ENCODE measurements at places on chromosomes 3 and 15. TPM values are rescaled to one million over a fixed set of nuclear protein-coding genes. Genes with fewer than 3 reads are reported as not detected.
A peak's percentile ranks its signal among the peaks of the same experiment; 100 is the strongest.

DNA sequence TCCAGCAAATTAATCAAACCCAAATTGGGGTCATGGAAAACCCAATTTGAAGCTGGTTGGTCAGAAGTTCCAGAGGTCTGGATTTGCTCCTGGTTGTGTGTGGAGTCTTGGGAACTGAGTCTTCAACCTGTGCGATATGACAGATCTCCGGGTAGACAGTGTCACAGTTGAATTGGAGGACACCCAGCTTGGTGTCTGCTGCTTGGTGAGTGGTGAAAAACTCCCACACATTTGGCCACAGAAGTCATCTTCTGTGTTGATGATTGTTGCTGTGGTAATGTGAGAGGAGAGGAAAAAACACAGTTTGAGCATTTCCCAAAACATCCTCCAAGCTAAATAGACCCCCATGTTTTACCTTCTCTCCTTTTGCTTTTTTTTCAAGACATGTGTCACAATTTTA, 218.1 kb downstream of the TP63 start:
- no peak overlapping the region for H3K27ac ChIP-seq
- H3K27me3 ChIP-seq = no peaks in the 10 kb centered on the region
- H3K36me3 ChIP-seq = no peaks in the 10 kb centered on the region
- no peaks in the 10 kb centered on the region for H3K4me1 ChIP-seq
- no peak overlapping the region for H3K4me3 ChIP-seq
- DNase-seq = no peak

- peak overlapping the region; percentile 53 for H3K27ac ChIP-seq
- H3K4me1 ChIP-seq = peaks cover 13% of the 10 kb centered on the region
- H3K27me3 ChIP-seq = no peaks in the 10 kb centered on the region
- H3K36me3 ChIP-seq = no peaks in the 10 kb centered on the region
- no peak overlapping the region for H3K4me3 ChIP-seq
- DNase-seq = peak; percentile 32
These were observed 12.1 kb downstream of the B3GNT5 start for GRCh38 chr3:183265157-183265642.

The UTS2B gene
- 5.9 TPM for total RNA-seq

The CAMP gene
- total RNA-seq = 1.7 TPM
